ENCODE measurements at places on chromosomes 1 and 21. TPM values are rescaled to one million over a fixed set of nuclear protein-coding genes. Genes with fewer than 3 reads are reported as not detected.

CFHR3 gene
- total RNA-seq: not detected

GRCh38 chr1:156640842-156641706, 843 bp upstream of the BCAN start:
- no peak for DNase-seq

DNA sequence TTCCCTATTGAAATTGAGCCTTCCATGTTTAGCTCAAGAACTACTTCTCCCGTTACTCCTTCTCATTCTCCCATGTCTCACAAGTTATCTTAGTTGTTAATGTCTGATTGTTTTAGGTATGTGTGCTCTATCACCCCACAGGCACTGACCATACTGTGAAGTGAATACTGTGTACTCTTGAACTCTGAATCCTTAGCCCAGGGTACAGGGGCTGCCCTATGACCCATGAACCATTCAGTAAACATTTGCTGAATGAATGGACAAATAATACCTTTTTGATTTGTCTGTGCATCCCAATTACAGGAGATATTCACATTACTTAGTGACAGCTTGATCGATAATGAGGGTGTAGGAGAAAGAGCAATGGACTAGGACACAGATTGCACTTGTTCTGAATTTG, 169.4 kb upstream of the BEND5 start:
- DNase-seq: no peak

DNA sequence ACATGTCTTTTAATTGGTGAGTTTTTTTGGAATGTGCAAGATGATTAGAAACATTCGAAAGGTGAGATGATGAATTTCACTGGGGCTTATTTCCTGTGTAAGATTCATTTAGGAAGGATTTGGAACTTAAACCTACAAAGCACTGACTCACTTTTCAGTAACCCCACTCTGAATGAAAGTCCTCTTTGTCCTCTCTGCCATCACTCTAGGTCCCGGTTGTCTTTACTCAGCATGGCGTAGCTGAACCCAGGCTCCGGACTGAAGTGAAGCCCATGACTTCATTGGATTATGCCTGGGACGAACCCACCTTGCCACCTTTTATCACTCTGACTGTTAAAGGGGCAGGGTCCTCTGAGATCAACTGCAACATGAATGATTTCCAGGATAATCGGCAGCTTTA, 139.4 kb downstream of the VPS13D start:
- DNase-seq: no peak

- no peak for DNase-seq
These were observed 66.1 kb downstream of the TMEM53 start for GRCh38 chr1:44608141-44608540.

FAM163A gene
- not detected for total RNA-seq

HSD3B1 gene
- not detected for total RNA-seq

DNA sequence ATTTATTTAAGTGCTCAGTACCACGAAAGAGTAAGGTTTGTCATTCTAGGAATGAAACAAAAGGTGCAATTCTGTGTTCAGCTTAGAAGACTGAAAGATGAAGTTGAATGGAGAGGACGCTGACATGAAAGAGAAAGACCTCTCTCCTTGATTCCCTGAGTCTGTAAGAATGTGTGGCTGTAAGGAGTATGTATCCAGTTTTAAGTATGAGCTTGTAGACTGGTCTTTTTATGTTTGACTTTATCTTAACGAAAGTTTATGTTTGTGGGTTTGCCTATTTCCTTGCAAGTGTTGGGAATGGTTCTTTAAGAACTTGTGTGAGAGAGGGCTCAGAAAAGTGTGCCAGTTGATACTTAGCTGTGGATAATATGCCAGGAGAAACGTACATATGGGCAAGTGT, 1.4 kb downstream of the CHD1L start:
- no peak for DNase-seq

ABL2 gene
- total RNA-seq: 7.5 TPM

NBPF20 gene
- 0.08 TPM for total RNA-seq
